Fibroblast of skin of right biceps (primary cell): ENCODE measurements at places on chromosomes 11 and 22.

- DNase-seq, result no peak
Measured at GRCh38 chr11:82356316-82356715, 377.3 kb downstream of the FAM181B start.

- DNase-seq, result peak; percentile 33
Measured at GRCh38 chr11:42049650-42050049, 590.2 kb upstream of the LRRC4C start.

- DNase-seq, result peak; percentile 46
Measured at GRCh38 chr22:50473855-50474671, 772 bp downstream of the SBF1 start.

GRCh38 chr11:952406-953385 lies 27.0 kb downstream of the AP2A2 start:
- peak; percentile 29 for DNase-seq

- no peak for DNase-seq
Measured at GRCh38 chr11:102712137-102712536, 6.6 kb upstream of the MMP27 start.

GRCh38 chr11:17152306-17152705 lies 55.5 kb downstream of the PIK3C2A start:
- no peak for DNase-seq

DNA sequence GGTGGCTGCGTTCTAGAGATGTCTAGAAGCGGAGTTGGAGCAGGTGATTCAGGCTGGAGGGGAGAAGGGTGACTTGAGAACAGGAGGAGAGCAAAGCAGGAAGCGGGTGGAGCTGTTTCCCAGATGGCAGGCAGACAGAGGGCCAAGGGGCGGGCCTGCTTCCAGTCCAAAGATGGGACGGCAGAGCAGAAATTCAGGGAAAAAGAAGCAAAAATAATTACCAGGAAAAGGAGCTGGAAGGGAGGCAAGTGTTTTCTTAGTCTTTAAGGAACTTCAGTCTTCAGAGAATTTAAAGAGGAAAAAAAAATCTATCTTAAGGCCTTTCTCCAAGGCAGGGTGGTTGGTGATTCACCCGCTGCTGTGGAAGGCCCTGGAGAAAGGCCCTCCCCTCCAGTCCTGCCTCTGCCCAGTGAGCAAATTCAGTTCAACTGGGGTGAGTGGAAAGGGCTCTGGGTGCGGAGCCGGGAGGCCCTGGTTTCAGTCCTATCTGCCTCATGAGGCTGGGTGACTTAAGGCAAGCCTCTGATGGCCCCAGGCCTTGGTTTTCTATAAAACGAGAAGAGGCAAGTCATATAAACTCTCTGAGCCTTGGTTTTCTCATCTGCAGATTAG lies 4.5 kb upstream of the CREB3L1 start:
- DNase-seq, result peak; percentile 73

- peak; percentile 67 for DNase-seq
Measured at GRCh38 chr11:45993531-45994001, 71.1 kb downstream of the LARGE2 start.

GRCh38 chr11:37896016-37896415 lies 1298.0 kb upstream of the RAG2 start:
- no peak for DNase-seq

DNA sequence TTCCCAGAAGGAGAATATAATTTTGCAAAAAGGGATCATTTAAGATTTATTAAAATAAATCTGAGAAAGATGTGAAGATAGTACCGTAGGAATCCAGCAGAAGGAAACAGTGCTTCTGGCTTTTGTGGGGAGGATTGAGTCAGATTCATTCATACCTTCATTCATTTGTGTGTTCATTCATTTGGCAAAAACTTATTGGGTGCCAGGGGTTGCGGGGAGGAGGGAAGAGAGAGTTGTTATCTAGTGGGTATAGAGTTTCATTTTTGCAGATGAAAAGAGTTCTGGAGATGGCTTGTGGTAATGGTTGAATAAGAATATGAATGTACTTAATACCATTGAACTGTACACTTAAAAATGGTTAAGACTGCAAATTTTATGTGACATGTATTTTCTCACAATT lies 31.1 kb downstream of the BMAL1 start:
- DNase-seq, result no peak

GRCh38 chr11:47971501-47971900 lies 8.9 kb upstream of the PTPRJ start:
- no peak for DNase-seq

- peak; percentile 76 for DNase-seq
Measured at GRCh38 chr11:21561581-21561980, 631.3 kb upstream of the ANO5 start.
